ENCODE measurements at places on chromosomes 4 and X. TPM values are rescaled to one million over a fixed set of nuclear protein-coding genes. Genes with fewer than 3 reads are reported as not detected.

DNA sequence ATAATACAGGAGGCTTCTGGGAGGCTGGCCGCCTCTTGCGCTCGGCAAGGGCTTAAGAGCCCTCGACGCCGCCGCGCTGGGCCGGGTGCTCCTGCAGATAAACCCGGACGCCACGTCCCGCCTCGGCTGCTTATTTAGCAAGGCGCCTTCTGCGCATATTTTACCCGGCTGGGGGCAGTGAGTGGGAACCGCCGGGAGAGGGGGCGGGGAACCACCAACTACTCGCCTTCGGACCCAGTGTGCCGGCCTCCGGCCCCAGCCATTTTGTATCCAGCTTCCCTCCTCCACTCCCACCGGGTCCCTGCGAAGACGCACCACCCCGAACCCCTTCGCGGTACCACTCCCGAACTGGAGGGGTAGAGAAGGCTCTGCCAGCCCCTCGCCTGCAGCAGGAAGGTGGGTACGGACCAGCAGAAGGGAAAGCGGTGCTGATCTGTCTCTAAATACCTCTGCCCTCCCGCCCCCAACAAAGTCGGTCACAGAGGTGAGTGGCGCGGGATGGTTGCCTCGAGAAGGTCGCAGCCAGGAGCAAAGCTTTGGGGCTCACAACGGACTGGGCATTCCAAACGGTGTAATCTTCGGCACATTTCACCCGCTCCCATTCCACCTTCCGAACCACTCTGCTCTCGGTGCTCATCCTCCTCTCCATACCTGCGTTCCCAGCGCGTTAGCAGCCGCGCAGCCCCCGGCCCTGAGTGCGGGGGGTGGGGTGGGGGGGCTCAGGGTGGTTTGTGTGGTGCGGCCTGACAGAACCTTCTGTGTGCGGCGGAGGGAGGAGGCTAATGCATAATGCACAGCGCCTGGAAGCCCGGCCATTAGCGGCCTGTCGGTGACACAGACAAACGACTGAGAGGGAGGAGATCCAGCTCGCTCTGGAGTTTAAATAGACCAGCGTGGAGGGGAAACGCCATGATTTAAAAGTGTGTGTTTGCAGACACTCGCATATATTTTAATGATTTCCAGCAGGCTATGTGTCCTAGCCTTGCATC, 4.9 kb upstream of the BCOR start:
- no peak for DNase-seq

- no peak for DNase-seq
Measured at GRCh38 chr4:63063760-63064159, 1345.5 kb downstream of the TECRL start.

GRCh38 chr4:25421816-25422525, 44.9 kb downstream of the ANAPC4 start:
- DNase-seq = no peak

DNA sequence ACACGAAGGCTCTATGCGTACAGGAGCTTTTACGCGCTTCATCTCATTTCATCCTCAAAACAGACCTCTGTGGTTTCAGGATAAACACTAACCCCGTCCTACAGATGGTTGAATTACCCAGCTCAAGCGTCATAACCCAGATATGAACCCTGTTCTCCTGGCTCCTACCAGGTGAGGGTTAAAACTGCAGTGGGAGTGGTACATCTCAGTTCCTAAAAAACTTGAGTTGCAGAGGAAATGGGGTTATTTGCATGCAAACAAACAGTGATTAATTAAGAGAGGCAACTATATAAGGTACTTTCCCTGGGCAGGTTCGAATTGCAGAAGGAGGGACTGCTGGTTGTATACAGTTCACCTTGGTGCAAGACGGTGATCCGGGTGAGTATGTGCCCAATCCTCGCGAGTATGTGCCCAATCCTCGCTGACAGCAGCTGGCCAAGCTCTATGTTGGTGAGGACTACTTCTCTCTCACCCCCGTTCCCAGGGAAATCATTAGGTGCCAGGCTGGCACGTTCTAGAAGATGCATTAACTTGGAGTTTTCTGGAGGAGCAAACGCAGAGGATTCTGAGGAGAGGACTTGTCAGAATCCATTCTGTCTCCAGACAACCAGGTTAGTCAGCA, 72.6 kb downstream of the FHDC1 start:
- no peak for DNase-seq

- no peak for DNase-seq
Measured at GRCh38 chr4:139740121-139740520, 74.5 kb downstream of the MGST2 start.

Gene FAM184B
- total RNA-seq = not detected

- no peak for DNase-seq
Measured at GRCh38 chr4:66123831-66124413, 453.6 kb upstream of the EPHA5 start.

Gene HSD17B10
- 55.6 TPM for total RNA-seq

DNA sequence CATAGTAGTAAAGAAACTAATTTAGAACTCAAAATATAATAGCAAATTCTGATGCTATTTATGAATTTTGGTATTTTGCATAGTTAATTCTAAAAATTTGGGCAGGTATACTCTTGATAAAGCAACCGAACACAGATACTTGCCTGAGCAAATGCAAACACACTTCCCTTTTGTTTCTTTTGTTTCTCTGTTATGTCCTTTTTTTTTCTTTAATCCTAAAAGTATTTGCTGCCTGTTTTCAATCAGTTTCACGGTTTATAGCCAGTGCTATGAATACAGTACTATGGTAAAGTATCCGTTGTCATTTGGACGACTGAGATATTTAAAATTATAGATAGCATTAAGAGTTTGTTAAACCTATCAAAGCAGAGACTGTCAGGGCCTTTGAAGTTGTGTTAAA, 84.3 kb upstream of the HPRT1 start:
- DNase-seq = no peak

Gene PABPC1L2A
- total RNA-seq = not detected

DNA sequence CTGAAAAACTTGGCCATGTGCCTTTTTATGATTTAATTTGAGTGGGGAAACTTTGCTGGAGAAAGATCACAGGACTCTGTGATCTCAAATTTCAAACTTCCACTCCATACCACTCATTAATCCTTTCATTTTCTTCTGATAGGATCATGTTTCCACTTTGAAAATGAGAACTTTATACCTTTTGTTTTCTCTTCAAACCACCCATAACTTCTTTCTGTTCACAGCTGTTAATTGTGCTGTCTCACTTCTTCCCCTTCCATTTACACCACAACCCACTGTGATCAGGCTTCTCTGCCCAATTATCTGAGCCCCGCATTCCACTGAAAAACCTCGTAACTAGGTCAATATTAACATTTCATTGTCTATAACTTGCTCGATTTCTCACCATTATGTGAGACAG, 47.0 kb upstream of the ARSJ start:
- no peak for DNase-seq

Gene CSN1S1
- total RNA-seq = not detected

Gene CDKN2AIP
- total RNA-seq = 16.8 TPM

- DNase-seq = no peak
Measured at GRCh38 chrX:48649102-48649501, 34.5 kb upstream of the WAS start.

Gene ANKRD37
- total RNA-seq = 25.1 TPM

DNA sequence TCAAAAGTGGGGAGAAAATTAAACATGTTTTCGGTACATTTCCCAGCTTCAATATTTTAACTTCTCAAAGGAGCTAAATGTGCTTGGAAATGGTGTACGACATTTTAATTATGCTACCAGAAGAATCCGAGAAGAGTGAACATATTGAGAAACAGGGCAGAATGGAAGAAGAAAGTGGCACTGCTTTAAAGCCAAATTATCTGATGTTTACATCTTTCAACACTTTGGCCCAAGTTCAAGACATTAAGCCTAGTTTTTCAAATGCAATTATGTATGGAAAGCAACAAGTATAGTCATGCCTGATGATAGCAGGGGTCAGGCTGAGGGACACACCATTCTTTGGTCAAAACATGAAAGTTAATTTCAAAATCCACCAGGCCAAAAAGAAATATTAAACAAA, 577.9 kb upstream of the ZFP42 start:
- DNase-seq = no peak

GRCh38 chrX:122004127-122004526, 956.7 kb downstream of the GLUD2 start:
- DNase-seq = no peak

- DNase-seq = no peak
Measured at GRCh38 chr4:10877076-10877475, 192.5 kb upstream of the CLNK start.

- no peak for DNase-seq
Measured at GRCh38 chrX:11890836-11891514, 132.9 kb downstream of the MSL3 start.

GRCh38 chrX:100648458-100649417, 4.7 kb downstream of the SRPX2 start:
- DNase-seq = no peak

GRCh38 chrX:153569475-153569874, 29.5 kb downstream of the CCNQ start:
- no peak for DNase-seq

DNA sequence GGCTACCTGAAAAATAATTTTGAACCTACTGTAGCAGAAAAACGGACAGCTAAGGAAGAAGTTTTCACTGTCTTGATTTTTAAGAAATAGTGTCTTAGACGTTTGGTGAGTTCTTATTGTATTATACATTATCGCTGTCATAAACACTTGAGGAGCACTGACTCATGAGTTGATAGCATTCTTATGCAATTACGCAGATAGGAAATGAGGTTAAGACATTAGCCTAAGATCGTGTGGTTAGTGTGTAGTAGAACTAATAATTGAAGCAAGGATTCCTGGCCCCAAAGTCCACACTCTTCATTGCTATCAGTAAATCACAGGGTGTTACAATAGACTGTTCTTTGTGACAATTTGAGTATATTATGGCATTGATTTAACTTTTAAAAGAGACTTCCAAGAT, 238.1 kb downstream of the ARAP2 start:
- DNase-seq = no peak

DNA sequence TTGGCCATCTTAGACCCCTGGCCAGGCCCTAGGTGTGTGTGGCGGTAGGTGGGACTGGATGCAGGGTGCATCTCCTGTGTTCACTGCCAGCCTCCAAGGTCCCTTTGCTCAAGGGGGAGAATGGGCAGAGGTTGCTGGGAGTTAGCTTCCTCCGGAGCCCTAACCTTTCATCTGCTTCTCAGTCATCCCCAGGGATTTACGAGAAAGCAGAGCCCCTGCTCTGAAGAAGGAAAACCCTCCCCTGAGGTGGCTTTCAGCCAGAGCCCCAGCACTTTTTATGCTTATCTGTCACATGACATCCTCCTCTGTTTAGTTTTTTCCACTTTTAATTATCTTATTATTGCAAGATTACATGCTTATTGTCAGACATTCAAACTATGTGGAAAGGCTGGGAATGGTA, 44.9 kb upstream of the DDX3X start:
- no peak for DNase-seq

Gene RAB33A
- not detected for total RNA-seq

DNA sequence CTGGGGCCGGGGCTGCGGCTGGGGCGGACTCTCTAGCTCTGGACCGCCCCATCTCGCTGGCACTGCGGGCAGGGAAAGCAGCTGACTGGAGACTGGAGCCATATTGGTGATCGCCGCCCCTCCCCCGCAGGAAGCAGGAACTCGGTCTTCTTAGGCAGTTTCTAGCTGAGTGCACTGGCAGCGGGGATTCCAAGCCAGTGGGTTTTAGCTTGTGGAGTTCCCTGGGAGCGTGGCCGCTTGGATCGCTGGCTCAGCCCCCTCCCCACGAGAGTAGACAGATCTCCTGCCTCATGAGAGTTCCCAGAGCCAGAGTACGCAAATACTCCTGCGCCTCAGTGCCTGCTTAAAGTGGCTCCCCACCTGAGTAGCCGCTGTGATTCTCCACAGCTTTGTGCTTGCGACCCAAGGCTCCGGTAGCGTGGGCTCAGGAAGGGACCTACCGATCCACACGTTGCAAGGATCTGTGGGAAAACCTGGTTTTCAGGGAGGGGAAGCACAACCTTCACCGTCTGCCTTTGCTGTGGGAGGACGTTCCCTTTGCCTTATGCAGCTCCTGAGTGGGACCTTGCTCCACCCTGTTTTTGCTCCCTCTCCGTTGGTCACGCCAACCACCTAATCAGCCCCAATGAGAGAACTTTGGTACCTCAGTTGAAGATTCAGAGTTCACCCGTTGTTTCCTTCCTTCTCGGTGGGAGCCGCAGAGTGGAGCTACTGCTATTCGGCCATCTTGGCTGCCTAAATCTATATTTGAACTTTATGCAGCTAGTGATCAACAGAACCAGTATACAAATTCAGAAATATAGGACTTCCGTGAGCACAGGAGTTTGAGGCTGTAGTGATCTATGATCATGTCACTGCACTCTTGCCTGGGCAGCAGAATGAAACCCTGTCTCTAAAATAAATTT, 803.9 kb upstream of the PCDH10 start:
- DNase-seq = no peak

Gene SGCB
- total RNA-seq = 154 TPM

DNA sequence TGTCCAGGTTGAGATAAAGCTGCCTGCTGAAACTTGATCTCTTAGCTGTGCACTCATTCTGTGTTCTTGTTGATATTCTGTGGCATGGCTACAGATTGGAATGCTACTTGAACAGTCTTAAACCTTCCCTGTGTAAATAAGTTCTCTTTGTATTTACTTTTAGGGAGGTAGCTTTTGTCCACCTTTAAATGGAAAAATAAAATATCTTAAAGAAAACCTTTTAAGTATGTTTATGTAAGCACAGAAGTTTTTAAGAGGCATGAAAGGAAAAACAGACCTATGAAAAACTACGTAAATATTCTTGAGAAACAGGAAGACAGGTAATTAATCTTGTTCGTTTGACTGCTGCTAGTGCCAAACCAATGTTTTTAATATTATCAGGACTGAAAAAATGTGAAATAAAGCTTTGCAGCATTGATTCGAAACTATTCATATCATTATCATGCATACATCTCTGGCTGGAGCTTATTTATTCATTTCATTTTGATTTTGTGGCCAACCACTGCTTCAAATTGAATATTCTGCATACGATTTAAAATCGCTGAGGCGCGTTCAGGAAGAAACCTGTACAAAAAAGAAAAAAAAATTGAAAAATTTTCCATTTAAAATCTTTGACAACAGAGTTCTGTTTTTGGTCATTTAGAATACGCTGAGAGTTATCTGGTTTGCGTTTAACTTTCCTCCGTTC, 17.8 kb downstream of the HSD17B13 start:
- DNase-seq = no peak

GRCh38 chr4:4985844-4986243, 33.4 kb downstream of the CYTL1 start:
- DNase-seq = no peak

GRCh38 chrX:120874678-120875557, 748 bp downstream of the CT47B1 start:
- no peak for DNase-seq

Gene AGTR2
- total RNA-seq = not detected

DNA sequence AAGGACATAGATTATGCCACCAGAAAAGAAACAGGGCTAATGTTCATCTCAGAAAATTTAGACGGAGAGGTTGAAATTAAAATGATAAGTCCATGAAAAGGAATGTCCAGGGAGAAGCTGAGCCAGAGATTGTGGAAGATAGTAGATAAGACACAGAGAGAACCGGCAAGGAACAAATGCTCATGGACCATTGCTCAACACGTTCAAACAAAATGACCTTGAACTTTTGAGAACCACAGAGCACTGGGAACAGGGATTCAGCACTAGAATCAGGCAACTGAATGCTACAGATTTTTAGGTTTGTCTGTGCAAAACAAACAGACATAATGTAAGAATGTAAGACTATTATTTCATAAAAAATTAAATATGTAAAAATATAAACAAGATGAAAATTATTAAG, 206.3 kb downstream of the PDGFC start:
- no peak for DNase-seq
